ENCODE measurements at places on chromosomes 3 and 15.

DNA sequence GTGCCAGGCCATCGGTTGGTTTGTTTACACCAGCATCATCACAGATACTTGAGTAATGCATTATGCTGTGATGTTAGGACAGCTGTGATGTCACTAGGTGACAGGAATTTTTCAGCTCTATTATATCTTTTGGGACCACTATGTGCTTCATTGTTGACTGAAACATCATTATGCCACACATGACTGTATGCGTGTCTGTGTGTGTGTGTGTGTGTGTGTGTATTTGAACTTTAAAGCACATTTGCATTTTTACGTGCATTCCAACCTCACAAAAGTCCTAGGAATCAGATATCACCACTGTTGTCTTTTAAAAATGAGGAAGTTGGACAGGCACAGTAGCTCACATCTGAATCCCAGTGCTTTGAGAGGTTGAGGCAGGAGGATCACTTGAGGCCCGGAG lies 223.0 kb downstream of the TBL1XR1 start:
- DNase-seq: peak; percentile 8

GRCh38 chr3:45082142-45082538 lies 56.0 kb downstream of the CLEC3B start:
- no peak for DNase-seq

- no peak for DNase-seq
Measured at GRCh38 chr3:64178419-64178818, 46.8 kb downstream of the PRICKLE2 start.

GRCh38 chr15:63523306-63523990 lies 19.1 kb downstream of the USP3 start:
- DNase-seq: no peak

DNA sequence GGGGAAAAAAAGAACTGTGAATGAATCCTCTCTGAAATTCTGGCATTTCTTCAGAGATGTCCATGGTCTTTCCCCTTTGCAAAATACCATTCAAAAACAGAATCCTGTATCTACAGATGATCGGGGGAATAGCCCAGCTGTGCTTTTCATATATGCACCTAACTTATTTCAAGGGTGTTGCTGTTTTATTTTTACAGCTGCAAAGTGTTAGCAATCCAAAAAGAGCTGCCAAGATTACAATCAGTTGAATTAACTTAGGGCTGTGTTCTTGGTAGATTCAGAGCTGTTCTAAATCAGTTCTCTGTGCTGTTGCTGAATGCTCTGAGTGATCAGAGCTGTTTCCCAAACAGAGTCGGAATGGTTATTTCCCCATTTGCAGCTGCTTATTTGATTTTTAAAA lies 175.7 kb upstream of the SEMA6D start:
- DNase-seq: no peak

DNA sequence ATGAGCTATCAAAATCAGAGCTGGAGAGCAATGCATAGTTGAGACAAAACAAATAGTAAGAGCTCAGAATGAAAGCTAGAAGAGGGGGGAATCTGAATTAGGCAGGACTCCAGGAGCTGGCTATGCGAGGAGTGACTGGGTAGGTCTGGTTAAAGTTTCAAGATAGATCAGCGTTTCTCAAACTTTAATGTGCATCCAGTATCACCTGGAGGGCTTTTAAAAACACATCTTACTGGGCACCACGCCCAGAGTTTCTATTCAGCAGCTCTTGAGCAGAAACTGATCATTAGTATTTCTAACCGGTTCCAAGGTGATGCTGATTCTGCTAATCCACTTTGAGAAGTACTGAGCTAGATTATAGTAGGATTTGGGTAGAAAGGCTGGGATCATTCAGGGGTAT lies 96.2 kb upstream of the ACP3 start:
- no peak for DNase-seq

DNA sequence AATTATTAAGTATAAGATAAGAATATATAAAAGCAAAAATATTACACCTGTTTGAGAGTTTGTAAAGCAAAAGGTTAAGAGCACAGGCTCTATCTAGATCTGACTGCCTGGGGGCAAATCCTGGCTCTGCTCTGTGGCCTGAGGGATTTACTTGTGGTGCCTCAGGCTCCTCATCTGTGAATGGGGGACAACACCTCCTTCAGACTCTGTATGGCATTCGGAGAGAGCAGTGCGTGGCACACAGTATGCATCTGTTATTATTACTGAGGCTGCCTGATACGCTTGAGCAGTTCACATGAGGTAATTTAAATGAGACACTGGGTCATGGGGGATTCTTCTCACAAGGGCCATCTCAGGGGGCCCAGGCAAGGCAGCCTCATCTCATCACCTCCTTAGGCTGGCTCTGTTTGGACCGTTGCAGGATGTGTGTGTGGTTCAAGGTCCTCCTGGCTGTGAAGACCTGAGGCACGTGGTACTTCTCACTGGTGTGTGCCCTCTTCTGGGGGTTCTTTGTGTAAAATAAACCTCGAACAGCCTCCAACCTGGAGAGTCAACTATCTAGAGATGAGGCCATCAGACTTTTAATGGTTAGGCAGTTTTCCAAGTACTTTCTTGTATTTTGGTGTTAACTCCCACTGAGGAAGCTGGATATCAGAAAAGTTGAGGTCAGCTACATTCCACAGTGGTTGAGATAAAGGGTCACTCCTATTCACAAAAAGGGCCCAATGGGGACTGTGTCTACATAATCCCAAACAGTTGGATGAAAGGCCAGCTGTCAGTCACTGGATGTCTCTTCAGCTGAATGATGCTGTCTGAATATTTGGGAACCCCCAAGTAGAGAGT lies 9.0 kb downstream of the GNB5 start:
- no peak for DNase-seq

GRCh38 chr3:35639254-35640186 lies at the start of gene ARPP21:
TSS of gene ARPP21 (plus strand) at chr3:35639525. CDS start at chr3:35681752, 42,227 bp downstream.
- DNase-seq: no peak

- no peak for DNase-seq
Measured at GRCh38 chr3:190017521-190018288, 103.0 kb downstream of the P3H2 start.

- DNase-seq: no peak
Measured at GRCh38 chr3:180073561-180073960, 36.8 kb upstream of the PEX5L start.

- DNase-seq: peak; percentile 75
Measured at GRCh38 chr3:152269056-152269830, 514 bp downstream of the MBNL1 start.

DNA sequence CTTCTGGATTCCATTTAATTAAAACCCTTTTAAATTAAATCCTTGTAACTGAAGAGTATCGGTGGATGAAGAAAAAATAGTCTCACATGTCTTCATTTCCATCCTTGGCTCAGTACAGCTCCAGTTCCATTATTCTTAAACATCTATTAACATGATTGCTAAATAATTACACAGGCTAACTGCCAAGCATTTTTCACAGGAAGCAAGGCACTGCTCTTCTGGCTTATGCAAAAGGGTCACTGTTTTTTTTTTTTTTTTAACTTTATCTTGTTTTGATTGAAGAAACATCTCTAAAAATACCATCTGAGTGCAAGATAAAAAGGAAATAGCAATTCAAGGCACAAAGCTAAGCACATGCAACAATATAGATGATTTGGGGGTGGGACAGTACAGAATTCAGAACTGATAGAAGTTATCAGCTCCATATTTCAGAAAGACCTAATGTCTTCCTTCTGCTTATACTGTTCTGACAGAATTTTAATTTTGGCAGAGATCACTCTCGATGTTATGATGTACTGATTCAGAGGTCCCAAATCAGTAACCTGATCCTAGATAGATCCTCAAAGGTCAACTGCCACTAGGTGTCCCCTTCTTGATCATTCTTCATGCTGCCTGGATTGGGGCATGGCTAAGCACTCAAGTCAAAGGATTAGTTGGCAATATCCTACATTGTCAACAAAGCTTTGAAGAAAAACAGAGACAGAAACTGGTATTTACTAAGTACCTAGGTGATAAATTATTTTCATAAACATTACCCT lies 57.8 kb upstream of the ACTC1 start:
- no peak for DNase-seq

DNA sequence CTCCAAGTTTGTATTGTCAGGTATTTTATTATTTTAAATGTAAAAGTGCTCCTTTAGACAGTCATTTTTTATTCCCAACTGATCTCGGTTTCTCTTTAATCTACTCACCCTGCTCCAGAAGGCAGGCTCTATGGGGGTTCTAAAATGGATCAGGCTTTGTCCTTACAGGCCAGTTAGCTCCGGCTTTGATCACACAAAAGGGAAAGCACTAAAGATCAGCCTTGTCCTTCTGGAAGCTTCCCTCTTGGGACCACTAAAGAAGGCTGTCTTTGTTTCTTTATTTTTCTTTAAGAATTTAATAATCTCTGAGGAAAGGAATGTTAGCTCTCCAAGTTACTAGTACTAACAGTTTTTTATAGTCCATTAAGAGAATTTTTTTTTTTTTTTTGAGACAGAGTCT lies 560.5 kb upstream of the ZNF717 start:
- peak; percentile 43 for DNase-seq

DNA sequence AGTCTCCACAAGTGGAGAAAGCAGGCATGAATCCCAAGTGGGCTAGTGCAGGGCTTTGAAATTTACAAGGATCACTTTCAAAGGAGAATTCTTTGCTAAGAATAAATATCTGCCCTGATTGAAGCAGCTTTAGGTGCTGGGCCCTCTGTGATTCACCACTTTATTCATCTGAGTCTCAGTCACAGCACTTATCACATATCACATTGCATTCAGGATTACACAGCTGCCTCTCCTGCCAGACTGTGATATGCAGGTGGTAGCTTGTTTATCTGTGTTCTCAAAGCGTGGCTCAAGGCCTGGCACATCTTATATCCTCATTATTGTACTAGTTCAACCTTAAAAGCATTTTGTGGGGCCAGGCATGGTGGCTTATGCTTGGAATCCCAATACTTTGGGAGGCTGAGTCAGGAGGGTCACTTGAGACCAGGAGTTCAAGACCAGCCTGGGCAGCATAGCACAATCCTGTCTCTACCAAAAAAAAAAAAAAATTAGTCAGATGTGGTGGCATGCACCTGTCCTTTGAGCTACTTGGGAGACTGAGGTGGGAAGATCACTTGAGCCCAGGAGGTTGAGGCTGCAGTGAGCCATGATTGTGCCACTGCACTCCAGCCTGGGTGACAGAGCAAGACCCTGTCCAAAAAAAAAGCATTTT lies 156.9 kb upstream of the EIF1B start:
- DNase-seq: no peak

- DNase-seq: no peak
Measured at GRCh38 chr15:33150431-33150941, 44.0 kb downstream of the FMN1 start.

DNA sequence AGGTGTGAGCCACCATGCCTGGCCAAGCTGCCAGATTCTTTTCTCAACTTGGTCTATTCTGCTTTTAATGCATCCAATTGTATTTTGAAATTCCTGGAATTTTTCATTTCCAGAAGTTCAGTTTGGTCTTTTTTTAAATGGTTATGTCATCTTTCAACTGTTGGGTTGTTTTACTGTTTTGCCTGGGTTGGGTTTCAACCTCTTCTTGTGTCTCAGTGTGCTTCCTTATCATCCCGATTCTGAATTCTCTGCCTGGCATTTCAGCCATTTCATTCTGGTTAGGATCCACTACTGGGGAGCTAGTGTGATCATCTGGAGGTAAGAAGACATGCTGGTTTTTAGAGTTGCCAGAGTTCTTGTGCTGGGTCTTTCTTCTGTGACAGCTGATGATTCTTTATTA lies 61.5 kb downstream of the LRRC49 start:
- DNase-seq: no peak

DNA sequence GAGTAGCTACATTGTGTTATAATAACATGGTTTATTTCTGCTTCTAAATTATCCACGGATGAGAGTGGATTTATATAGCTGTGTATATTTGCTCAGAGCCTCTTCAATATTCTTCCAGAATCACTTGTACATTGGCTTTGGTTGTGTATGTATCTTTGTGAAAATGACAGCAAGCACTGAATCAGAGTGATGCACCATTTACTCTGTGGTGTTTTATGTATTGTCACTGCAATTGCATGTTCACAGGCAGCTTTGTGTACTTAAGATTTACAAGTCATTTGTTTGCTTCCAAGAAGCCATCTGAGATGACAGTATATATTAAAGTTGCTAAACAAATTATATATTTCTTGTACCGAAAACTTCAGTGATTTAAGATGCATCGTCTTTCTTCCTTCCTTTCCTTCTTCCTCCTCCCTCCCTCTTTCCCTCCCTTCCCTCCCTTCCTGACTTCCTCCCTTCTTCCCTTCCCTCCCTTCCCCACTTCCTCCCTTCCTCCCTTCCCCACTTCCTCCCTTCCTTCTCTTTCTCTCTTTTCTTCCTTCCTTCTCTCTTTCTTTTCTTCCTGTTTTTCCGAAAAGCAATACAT lies 362.3 kb upstream of the GOLIM4 start:
- DNase-seq: no peak

- no peak for DNase-seq
Measured at GRCh38 chr3:64766440-64766839, 78.6 kb upstream of the ADAMTS9 start.

DNA sequence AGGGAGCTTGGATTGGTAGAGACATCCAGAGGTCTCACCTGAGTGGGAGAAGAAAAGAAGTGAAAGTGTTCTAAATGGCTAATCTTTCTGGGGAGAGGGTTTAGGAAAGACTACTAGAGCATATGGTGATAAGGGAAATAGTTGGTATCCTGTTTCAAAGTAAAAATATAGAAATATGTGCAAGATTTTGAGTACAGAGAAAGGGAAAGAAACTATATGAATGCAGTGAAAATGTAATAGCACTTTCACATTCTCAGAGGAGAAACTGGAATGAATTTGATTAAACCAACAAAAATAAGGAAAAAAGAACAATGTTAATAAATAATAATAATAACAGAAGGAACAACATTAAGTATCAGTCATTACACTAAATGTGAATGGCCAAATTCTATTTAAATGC lies 119.4 kb downstream of the DNAJB8 start:
- no peak for DNase-seq

- no peak for DNase-seq
Measured at GRCh38 chr3:150965436-150965835, 7.1 kb downstream of the CLRN1 start.

DNA sequence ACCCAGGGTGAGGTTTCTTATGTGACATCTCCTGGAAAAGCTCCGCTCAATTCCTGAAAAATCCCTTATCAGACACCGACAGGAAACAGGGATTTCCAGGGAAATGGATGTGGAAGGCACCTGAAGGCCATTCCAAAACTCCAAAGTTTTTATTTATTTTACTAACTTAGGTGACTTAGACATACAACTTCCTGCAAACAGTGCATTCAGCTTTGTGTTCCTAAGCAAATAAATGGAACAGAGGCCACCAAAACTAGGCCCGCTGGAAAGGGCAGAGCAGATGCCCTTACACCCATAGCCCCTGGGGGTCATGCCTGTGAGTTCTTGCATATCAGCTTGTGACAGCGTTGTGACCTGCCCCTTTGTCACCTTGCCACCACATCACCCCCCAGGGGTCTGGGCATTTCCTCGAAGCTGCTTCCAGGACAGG lies 239.4 kb downstream of the XXYLT1 start:
- DNase-seq: no peak

- no peak for DNase-seq
Measured at GRCh38 chr3:106288781-106289180, 420.0 kb upstream of the CBLB start.

DNA sequence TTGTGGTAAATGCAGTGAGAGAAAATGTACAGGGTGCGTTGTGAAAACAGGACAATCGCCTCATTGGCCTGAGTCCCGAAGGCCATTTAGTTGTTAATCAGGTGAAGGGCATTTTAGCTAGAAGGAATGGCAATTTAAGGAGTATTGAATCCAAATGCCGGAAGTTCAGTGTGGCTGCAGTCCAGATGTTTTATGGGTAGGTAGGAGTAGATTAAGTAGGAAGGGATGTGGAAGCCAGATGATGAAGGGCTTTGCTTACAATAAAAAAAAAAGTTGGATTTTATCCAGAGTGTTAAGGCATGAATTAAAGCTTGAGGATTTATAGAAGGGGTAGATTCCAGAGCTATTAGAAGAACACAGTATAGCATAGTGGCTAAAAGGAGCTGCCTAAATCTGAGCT lies 572.7 kb downstream of the NLGN1 start:
- DNase-seq: no peak
